Activated naive CD4-positive, alpha-beta T cell treated with anti-CD3 and anti-CD28 coated beads for 36 hours (primary cell): ENCODE measurements at places on chromosomes 3 and 15. TPM values are rescaled to one million over a fixed set of nuclear protein-coding genes. Genes with fewer than 3 reads are reported as not detected.

The P4HTM gene
- 21.7 TPM for total RNA-seq

The CAPN3 gene
- total RNA-seq, result 0.83 TPM

The CFAP100 gene
- total RNA-seq, result not detected

The GOLGA8R gene
- 1.6 TPM for total RNA-seq

The SAMMSON gene
- total RNA-seq, result not detected

The KBTBD13 gene
- total RNA-seq, result not detected

The ACKR4 gene
- total RNA-seq, result not detected

The DPPA4 gene
- total RNA-seq, result 0.29 TPM

The FAM3D gene
- total RNA-seq, result not detected

The TJP1 gene
- total RNA-seq, result not detected

The CHRNA7 gene
- total RNA-seq, result not detected

- H3K4me1 ChIP-seq, result peaks cover 22% of the 10 kb centered on the region
- no peak overlapping the region for H3K4me3 ChIP-seq
- DNase-seq, result no peak
- peaks cover 33% of the 10 kb centered on the region for H3K36me3 ChIP-seq
Observed at GRCh38 chr3:122687298-122687697, 6.7 kb downstream of the PARP14 start.

DNA sequence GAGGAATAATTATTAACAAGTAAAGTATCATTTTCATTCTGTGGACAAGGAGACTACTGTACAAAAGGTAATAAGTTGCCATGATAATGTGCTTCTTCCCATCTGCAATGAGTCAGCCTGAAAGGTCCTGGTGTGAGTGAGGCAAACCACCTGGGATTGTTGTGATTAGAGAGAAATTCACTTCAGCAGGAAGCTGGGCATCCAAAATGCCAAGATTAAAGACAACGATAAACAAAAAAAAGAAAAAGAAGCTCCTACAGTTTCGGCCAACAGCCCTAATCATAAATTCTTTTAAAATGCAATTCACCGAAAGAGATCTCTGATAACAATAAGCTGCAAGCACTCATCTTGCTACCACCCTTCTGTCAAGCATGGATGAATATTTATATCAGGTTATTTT is 507.8 kb downstream of the TUSC7 start:
- H3K27me3 ChIP-seq, result no peaks in the 10 kb centered on the region
- DNase-seq, result no peak
- no peak overlapping the region for H3K4me3 ChIP-seq
- H3K27ac ChIP-seq, result no peak overlapping the region

DNA sequence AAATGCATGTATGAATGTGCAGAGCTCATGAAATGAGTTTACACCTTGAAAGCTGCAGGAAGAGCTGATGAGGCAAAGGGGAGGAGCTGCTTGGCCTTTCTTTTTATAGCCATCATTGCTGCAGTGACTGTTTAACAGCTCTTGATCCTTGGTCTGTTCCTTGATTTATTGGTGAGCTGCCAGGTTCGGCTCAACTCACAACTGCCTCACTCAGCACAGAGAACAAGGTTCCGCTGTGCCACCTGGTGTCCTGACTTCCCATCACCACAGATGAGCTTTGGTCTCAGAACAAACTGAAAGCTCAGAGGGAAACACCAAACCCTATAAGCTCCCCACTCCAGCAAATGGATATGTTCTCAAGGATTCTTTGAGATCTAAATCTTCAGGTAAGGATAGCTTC is 626.1 kb downstream of the MAGI1 start:
- peaks cover 2% of the 10 kb centered on the region for H3K27me3 ChIP-seq
- no peaks in the 10 kb centered on the region for H3K36me3 ChIP-seq
- no peaks in the 10 kb centered on the region for H3K4me1 ChIP-seq
- no peak overlapping the region for H3K4me3 ChIP-seq
- no peak for DNase-seq

- H3K27me3 ChIP-seq, result no peaks in the 10 kb centered on the region
- no peak for DNase-seq
- no peak overlapping the region for H3K27ac ChIP-seq
Observed at GRCh38 chr3:102194001-102194400, 240.8 kb upstream of the ZPLD1 start.

DNA sequence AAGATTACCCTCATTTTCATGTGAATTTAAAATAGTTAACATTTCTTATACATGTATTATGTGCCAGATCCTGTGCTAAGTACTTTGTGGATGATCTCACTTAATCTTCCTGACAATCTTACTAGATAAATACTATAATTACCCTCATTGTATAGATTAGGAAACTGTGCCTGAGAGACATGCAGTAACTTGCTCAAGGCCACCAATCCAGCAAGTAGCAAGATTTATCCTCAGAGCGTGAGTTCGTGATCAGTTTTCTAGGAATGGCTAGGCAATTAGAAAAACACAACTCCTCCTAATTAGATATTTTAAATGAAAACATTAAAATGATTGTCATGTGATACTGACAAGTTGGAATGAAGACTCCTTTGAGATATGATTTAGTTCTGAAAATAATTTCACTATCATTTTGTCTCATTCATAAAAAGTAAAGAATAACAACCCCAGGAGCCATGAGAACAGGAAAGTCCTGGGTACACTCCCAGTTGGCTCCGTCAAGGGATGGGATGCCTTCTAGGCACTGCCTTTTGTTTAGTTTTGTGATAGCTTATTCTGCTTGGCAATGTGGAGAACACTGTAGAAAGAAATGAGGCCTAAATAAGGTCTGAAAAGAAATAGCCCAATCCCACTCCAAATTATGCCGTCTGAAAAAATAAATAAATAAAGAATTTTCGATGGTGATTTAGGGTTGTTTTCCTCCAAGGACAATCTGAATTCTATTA is 61.3 kb downstream of the FBN1 start:
- no peaks in the 10 kb centered on the region for H3K4me1 ChIP-seq
- H3K27me3 ChIP-seq, result no peaks in the 10 kb centered on the region
- no peak for DNase-seq
- H3K27ac ChIP-seq, result no peak overlapping the region
- H3K4me3 ChIP-seq, result no peak overlapping the region

- H3K27ac ChIP-seq, result no peak overlapping the region
- no peaks in the 10 kb centered on the region for H3K36me3 ChIP-seq
Observed at GRCh38 chr3:134038071-134038491, 8.4 kb upstream of the SLCO2A1 start.

- H3K36me3 ChIP-seq, result no peaks in the 10 kb centered on the region
- no peak for DNase-seq
- no peak overlapping the region for H3K4me3 ChIP-seq
Observed at GRCh38 chr3:128238184-128238489, 84.9 kb downstream of the EEFSEC start.

GRCh38 chr3:135706758-135707375 is 258.7 kb upstream of the PPP2R3A start:
- H3K36me3 ChIP-seq, result no peaks in the 10 kb centered on the region
- no peak overlapping the region for H3K27ac ChIP-seq
- no peak overlapping the region for H3K4me3 ChIP-seq
- no peak for DNase-seq
- no peaks in the 10 kb centered on the region for H3K4me1 ChIP-seq

DNA sequence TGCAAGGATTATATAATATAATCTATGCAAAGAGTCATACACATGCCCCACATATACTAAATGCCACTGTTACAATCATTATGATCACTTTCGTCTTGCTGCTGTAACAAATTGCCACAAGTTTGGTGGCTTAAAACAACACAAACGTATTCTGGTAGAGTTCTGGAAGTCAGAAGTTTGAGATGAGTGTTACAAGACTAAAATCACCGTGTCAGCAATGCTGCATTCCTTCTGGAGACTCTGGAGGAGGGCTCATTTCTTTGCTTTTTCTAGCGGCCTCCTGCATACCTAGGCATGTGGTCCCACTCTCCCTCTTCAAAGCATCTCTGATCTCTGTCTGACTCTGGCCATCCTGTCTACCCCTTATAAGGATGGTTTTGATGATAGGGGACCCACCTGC is 1.4 kb upstream of the CCDC174 start:
- H3K4me3 ChIP-seq, result peak overlapping the region; percentile 99
- peak overlapping the region; percentile 98 for H3K27ac ChIP-seq
- no peaks in the 10 kb centered on the region for H3K27me3 ChIP-seq
- DNase-seq, result no peak

DNA sequence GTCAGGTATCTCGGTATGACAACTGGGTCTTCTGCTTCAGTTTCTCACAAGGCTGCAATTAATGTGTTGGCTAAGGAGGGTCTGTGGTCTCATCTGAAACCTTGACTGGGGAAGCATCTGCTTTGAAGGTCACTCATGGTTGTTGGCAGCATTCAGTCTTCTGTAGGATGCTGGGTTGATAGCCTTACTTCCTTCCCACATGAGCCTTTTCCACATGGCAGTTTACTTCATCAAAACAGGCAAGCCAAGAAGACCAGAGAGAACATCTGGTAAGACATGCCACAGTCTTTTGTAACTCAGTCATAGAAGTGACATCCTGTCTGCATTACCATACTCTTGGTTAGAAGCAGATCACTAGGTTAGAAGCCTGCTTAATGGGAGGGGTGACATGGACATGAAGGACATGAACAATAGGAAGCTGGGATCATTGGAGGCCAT is 49.5 kb downstream of the CMC1 start:
- no peak overlapping the region for H3K27ac ChIP-seq
- peaks cover 9% of the 10 kb centered on the region for H3K4me1 ChIP-seq
- H3K36me3 ChIP-seq, result peaks cover 11% of the 10 kb centered on the region
- H3K4me3 ChIP-seq, result no peak overlapping the region
- H3K27me3 ChIP-seq, result no peaks in the 10 kb centered on the region
- DNase-seq, result no peak

DNA sequence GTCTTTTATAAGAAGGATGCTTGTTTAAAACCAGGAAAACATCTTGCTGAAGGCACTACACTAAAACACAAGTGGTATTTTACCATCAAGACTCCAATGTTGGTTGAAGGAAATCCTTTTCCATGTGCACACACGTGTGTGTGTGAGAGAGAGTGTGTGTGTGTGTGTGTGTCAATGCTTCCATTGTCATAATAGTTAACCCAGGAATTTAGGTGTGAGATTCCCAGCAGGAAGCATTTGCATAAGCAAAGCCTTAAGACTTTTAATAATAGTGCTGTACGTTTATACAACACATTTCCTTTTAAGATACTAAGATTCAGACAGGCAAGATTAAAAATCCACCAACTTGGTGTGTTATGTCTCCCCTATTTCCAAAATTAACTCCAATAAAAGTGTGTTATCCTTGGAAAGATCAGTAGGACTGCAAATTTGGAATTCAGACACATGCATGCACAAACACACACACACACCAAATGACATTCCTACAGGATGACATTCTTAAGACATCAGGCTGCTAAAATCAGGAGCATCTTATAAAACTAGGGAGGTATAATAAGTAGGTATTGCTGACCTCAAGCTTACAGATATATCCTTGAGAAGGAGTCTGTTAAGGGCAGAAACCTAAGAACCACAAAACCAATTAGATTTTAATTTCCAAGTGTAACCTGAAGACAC is 18.3 kb downstream of the LMCD1 start:
- no peaks in the 10 kb centered on the region for H3K4me1 ChIP-seq
- no peaks in the 10 kb centered on the region for H3K36me3 ChIP-seq
- H3K27ac ChIP-seq, result no peak overlapping the region

DNA sequence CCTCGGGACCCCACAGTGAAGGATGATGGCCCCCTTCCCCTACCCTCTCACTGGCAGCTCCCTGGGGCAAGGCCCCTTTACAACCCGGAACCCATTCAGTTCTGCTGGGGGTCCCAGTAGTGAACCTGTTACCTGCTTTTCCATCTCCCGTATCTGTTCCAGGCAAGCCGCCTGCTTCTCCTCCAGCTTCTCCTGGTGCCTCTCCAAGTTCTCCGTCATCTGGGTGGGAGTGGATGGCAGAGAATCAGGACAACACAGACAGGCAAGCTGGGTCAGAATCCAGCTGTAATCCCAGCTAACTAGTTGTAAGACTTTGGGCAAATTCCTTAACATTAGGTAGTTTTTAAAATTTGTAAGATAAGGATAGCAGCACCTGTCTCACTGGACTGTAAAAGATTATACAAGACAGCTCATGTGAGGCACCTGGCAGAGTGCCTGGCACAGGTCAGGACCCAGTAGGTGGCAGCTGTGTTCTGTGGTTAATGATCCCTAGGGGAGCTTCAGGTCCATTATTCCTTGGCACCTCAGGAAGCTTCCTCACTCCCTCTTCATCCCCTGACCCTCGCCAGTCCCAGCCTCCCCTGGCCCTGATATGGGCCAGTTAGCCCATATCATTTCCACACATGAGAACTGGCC is 6.4 kb upstream of the ANKRD63 start:
- no peak for DNase-seq
- no peak overlapping the region for H3K4me3 ChIP-seq
- no peaks in the 10 kb centered on the region for H3K27me3 ChIP-seq
- H3K4me1 ChIP-seq, result peaks cover 1% of the 10 kb centered on the region
- H3K36me3 ChIP-seq, result peaks cover 2% of the 10 kb centered on the region

DNA sequence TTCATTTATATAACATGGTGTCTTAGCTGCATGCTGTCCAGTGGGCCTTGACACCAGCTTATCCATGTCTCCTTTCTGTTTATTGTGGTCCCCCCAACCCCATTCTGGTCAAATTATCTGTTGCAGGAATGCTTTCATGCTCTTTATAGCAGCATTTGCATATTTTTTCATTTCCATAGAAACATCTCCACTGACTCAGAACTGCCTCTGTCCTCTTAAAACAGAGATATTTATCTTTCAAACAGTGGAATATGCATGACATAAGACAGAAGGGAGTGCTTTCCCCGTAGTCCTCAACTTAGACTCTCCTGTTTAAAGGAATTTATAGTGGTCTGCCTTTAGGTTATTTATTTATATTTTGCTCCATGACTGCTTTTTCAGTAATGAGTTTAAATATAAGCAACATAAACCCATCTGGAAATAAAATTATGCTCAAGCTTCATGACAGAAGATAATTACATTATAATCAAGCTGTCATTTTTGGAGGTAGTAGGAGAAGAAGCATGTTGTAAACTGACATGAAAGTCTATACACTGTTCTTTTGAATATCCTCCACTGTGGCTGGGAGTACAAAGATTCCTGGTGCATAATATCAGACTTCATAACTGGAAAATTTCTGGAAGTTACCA is 179.5 kb upstream of the CD96 start:
- no peaks in the 10 kb centered on the region for H3K27me3 ChIP-seq
- no peak overlapping the region for H3K27ac ChIP-seq
- peaks cover 6% of the 10 kb centered on the region for H3K4me1 ChIP-seq
- H3K36me3 ChIP-seq, result no peaks in the 10 kb centered on the region
- no peak overlapping the region for H3K4me3 ChIP-seq
- no peak for DNase-seq
